ENCODE measurements at places on chromosomes 7 and 10.

DNA sequence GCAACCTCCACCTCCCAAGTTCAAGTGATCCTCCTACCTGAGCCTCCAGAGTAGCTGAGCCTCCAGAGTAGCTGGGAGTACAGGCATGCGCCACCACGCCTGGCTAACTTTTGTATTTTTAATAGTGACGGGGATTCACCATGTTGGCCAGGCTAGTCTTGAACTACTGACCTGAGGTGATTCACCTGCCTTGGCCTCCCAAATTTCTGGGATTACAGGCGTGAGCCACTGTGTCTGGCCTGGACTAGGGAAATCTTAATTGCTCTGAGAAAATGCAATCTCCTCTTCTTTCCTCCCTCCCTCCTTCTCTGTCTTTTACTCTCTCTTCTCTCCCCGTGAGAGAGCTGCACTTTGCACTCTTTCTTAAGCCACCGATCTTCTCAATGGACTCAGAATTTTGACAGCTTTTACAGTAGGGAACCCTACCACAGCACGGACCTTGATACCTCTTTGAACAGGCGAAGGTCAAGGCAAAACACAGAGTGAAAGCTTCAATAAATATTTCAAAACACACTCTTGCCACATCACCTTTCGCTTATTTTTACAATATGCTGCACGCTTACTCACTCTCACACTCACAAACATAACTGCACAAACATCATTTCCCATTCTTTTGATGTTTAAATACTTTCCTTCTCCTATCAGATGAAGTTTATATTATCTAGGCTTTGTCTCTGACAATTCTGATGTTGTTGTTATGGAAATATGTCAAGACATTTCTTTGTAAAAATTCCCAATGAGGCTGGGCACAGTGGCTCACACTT, 173.4 kb upstream of the NRP1 start:
- DNase-seq, result no peak

DNA sequence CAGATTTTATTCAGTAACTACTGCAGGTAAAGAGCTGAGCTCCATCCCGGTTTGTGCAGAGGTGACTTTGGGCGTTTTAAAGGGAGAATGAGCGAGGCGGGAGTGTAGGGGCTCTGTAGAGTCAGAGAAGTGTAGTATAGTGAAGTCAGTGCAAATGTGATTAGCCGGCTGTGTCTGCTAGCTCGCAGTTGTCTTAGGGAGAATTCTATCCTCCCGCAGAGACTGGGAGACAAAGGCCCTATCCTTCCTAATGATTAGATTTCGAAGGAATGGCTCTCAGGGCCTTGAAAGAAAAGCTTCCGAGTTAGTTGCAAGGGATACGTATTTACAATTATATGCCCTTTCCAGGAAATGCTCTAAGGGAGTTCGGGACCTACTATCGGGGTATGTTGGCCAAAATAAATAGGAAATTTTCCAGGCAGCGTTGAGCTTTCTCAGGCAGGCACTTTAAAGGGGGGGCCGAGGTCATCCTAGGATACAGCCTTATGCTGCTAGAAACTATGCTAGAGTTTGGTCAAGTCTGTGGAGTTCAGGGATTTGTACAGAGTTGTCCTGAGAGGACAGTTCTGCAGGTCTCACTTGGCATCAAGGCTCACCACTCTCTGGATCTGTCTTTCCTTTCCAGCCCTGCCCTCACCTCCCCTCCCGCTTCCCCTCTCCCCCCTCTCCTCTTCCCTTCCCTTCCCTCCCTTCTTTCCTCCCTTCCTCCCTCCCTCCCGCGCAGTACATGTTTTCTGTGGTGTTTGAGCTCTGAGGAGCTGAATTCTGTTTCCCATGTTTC, 825 bp downstream of the MRPL32 start:
- no peak for DNase-seq

GRCh38 chr10:127851661-127852194, 41.0 kb downstream of the CLRN3 start:
- DNase-seq, result no peak

- no peak for DNase-seq
Measured at GRCh38 chr7:8146106-8146787, 115.7 kb downstream of the ICA1 start.

DNA sequence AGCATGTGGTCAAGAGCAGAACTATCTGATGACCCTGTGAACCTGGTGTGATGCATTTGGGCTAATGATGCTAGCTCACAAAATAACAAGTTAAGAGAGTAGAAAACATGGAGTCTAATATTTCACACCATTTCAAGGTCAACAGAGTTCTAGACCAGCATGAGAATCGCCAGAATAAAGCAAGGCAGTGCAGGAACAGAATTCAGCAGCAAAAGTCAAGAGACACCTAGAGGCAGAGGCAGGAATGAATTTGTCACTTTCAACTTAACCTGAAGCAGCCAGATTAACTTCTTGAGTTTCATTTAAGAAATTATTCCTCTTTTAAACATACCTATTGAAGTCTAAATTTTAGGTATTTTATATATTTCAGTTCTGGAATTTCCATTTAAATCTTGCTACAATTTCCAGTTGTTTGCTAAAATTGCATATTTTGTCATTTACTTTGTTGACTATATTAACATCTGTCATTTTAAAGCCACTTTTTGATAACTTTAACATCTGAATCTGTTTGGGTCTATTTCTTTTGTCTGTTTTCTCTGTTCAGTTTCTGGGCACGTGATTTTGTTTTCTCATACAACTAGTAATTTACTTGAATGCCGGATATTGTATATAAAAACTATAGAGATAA, 44.2 kb upstream of the PRSS58 start:
- DNase-seq, result no peak

DNA sequence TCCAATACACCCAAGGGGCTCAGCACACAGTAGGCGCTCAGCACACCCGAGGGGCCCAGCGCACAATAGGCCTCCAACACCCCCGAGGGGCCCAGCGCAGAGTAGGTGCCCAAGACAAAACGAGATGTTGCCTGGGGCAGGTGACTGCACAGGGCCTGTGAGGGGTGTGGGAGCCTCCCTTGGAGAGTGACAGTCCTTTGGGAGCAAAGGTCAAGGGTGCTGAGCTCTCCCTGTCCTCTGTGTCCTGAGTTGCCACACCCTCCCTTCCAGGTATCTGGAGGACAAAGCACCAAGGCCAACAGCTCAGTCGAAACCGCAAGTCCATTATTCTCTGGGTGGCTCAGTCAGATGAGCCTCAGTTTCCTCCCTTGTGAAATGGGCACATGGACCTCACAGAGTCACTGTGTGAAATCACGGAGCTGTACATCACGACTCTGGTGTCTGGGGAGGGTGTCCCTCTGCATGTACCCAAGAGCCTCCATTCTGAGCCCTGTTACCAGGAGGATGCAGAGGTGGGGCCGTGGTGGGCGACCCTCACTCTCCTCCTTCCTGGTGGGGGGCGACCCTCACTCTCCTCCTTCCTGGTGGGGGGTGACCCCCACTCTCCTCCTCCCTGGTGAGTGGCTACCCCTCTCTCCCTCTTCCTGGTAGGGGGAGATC, 81.3 kb downstream of the FOXL3 start:
- no peak for DNase-seq

GRCh38 chr7:47596502-47597202, 14.7 kb upstream of the TNS3 start:
- DNase-seq, result no peak

- DNase-seq, result no peak
Measured at GRCh38 chr10:131724891-131725580, 175.8 kb upstream of the PPP2R2D start.

DNA sequence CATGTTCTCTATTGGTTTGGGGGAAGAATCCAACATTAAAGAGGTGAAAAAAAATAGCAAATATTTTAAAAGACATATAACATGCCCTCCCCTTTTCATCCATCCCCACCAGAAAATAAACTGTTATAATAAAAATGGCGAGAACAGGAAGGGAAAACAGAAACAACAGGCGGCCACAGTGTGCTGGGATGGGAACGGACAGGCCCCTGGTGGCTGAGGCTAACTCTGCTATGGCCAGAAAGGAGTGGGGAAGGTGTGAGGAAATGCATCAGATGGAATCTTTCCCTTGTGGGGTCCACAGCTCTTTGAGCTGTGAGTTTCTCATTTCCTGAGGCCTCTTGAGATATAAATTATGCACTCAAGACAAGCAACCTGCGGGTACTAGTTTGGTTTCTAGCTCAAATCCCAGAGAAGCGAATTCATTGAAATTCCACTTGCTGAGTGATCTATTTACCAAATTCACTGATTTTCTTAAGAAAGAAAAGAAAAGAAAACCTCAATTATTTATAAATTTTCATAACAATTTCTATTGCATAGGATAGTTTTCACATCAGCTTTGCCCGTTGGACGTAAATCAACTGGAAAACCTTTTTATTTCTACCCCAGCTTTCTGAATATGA, 139.5 kb downstream of the BMPER start:
- no peak for DNase-seq

- DNase-seq, result no peak
Measured at GRCh38 chr10:61397175-61397986, 55.8 kb downstream of the TMEM26 start.

GRCh38 chr7:101308245-101309085, 13.1 kb downstream of the IFT22 start:
- DNase-seq, result no peak

GRCh38 chr10:4313051-4313450, 513.0 kb upstream of the AKR1E2 start:
- DNase-seq, result no peak

- no peak for DNase-seq
Measured at GRCh38 chr10:58796242-58796641, 283.6 kb downstream of the BICC1 start.

- DNase-seq, result no peak
Measured at GRCh38 chr7:159116581-159117339, 27.9 kb downstream of the VIPR2 start.

DNA sequence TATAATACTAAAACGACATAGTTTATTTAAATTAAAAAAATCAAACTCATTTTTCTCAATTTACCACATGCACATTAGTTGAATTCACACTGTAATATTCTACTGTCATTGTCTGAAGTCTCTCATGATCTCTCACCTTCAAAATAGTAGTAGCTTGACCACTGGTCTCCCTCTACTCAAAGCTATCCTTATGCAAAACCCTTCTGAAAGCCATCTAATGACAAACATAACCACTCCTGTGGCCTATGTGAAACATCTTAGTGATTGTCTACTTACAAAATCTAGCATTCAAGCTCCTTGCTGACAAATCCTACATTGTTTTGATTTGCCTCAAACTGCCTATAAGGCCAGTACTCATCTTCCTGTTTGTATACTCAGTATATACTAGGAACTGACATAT, 606.0 kb upstream of the GHITM start:
- no peak for DNase-seq

DNA sequence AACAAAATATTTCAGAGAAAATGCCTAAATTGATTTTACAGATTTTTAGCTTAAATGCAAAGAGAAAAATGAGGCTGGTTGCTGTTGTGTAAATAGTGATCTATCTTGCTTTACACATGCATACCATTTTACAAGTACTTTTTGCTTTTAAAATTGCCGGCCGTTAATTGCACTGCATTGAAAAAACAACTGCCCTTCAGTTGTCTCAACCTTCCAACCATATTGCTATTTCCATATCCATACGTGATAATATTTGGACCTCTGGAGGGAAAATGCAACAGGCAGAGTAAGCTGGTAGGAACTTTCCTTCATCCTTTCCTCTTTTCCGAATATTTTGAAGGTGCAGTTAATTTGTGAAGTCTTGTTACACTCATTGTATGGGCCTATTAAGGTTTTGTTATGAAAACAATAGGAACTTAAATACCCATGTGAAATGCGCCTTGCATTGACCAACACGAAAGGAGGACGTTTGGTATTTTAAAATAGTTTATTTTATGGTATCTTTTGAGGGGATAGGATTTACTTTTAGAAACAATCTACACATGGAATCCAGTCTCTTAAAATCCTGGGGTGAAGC, 11.3 kb downstream of the BMI1 start:
- no peak for DNase-seq

- no peak for DNase-seq
Measured at GRCh38 chr7:33339074-33339790, 209.9 kb downstream of the BBS9 start.

- no peak for DNase-seq
Measured at GRCh38 chr10:70830164-70830563, 14.4 kb downstream of the SGPL1 start.

DNA sequence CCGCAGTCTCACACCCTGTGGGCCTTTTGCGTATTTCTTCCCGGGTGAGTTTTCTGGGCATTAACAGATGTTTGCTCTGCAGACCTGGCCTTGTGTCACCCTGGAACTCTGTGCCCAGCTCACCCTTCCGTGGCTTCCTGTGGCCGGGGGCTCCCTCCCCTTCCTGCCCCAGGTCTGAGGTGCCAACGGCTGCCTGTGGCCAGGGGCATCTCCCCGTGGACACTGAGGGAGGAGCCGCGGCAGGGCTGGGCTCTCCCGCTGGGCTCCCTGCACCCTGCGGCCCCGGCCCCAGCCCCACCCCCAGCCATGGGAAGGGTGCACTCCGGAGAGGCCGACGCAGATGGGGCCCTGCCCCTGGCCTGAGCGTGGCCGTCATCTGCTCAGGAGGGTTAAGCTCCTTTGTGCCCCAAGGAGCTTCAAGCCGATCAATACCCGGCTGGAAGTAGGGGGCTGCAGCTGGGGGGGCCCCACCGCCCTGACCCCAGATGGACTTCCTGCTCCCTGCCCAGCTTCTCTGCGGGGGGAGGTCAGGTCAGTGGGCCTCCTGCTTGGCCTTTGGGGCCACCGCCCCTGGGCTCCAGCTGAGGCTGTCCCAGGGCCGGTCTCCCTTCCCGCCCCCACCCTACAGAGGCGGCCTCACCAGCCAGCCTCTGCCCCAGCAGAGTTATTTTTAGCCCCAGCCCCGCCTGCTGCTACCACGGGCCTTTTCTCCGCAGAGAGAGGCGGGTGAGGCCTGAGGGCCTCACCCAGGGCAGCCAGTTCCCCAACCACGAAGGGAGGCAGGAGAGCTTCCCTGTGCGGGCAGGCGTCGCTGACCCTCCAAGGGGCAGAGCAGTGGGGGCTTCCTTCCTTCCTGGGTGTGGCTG, 24.2 kb downstream of the PWWP2B start:
- no peak for DNase-seq

GRCh38 chr10:29879862-29880261, 179.5 kb downstream of the JCAD start:
- no peak for DNase-seq

GRCh38 chr10:128729910-128730420, 603.7 kb upstream of the MKI67 start:
- no peak for DNase-seq

GRCh38 chr7:33449847-33450246, 320.5 kb downstream of the BBS9 start:
- no peak for DNase-seq

DNA sequence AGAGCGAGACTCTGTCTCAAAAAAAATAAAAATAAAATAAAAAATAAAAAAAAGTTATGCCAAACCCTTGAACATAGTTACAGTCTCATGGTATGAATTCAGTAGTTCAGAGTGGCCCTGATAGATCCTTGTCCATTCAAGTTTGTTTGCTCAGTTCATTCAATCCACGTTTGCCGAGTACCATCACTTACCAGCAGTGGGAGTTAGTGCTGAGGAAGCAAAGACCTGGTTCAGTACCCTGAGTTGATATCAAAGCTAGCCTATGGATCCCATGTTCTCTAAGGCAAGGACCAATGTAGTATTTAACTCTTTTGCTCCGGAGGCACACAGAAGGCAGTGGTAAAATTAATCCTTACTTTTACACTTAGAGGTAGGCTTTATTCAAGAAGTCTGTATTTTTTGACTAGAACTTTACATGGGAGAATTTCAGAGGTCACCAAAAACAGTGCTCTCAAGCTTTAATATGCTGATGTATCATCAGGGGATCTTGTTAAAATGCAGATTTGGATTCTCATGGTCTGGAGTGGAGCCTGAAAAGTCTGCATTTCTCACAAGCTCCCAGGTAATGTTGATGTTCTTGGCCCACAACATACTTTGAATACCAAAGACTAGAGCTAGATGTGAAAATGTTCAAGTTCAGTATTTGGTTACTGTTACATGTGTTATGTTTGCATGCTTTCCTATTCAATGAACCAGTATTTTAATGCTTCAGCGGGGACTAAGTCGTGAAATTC, 38.1 kb upstream of the HBP1 start:
- DNase-seq, result no peak
